GM06990 (cell line): ENCODE measurements at places on chromosomes 12 and 14.
A peak's percentile ranks its signal among the peaks of the same experiment; 100 is the strongest.

DNA sequence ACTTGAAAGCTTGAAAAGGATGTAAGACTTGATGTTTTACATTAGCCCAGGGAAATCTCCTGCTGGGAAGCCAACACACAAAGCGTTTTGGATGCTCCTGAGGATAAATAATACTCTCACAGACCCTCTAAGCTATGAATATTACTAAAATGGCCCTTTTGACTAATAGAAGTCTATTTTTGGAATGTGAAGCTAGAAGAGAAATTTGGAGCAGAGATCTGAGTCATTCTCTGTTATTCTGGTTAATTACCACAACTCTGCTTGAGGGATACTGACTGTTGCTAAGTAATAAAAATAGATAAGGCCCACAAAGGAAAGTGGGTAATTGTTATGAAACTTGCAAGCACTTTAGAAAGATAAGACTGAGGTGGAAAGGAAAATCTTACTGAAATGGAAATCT, 346.2 kb upstream of the STXBP6 start:
- no peak for DNase-seq

DNA sequence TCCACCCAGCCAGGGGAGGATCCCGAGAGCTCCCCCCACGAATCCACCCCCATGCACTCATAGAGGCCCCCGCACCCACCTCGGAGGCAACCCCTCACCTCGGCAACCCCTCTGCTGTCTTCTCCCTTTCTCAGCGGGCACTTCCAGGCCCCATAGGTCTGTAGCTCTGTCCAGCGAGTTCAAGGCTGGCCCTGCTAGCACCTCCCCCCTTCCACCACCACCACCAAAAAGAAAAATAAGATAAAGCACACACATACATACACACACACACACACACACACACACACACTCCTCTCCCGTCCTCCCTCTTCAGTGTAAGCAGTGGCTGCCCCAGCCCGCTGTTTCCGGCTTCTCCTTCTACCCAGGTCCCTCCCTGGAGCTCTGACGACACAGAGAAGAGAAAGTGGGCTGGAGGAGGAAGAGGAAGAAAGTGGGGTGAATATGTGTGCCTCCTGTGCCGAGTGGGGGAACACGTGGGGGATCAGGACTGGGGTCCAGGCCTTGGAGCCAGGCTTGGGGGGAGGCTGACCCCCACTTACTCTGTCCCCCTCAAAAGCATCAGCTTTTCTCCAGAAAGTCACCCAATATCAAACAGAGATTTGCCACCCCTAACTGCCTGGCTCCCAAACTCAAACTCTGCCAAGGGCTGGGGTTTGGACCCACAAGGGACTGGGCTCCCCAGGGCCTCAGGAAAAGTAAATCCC, at the start of gene STAT6:
Gene STAT6, minus strand, starts transcription at position 332 of the 704 bp plus-strand sequence. CDS start 3,084 bp downstream, outside the sequence.
- peak; percentile 80 for DNase-seq

- DNase-seq: no peak
These were observed 320.8 kb downstream of the MED13L start for GRCh38 chr12:115956659-115957058.

DNA sequence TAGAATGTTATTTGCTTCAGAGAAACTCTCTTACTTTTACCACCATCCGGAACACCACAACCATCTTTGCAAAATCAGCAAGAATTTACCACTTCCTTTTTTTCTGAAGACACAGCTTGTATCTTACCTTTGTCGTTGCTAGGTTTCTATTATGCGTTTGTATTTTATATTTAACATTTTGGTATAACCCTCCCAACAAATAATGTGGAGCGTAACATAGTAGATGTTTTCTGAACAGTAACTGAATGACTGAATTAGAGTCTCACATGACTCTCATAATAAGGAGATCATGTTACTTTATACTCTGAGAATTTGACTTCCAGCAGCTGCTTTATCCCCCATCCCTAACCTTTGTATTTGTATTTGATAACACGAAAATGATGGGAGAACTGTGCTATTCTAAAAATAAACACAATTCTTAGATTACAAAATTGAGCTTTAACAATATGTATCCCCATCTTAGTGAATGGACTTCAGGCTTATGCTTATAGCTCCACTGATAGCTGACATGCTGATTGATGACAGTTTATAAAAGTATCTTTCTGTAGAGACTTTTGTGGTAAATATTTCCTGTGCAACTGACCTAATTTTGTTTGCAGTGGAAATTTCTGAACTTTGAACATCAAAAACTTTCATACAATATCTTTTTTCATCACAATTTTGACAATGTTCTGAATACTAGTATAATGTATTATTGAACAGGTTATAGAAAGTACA, 7.9 kb upstream of the KLRB1 start:
- no peak for DNase-seq

GRCh38 chr12:117031843-117032592, 67.2 kb downstream of the TESC start:
- DNase-seq: no peak

- DNase-seq: no peak
These were observed 85.4 kb downstream of the PIWIL1 start for GRCh38 chr12:130423136-130423535.

GRCh38 chr14:57797160-57797559, 68.7 kb downstream of the SLC35F4 start:
- DNase-seq: no peak

GRCh38 chr14:28412077-28412476, 354.5 kb upstream of the FOXG1 start:
- no peak for DNase-seq

DNA sequence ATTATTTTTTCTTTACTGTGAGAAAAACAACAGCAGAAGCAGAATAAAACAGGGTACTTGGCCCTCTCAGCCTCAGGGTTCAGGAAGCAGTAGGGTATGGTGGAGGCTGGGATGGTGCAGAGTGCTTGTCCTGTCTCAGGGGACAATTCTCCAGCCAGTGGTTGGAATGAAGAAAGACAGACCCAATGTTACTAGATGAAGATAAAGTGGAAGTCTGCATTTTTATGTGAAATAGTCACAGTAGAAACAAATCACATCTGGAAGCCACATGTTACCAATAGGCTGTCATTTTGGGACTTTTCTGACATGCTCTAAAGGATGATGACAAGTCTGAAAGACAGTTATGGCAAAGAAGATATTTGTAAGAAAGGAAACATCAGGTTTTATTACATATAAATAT, 32.3 kb downstream of the PROX2 start:
- DNase-seq: no peak

GRCh38 chr12:127411166-127411915, 855.6 kb upstream of the TMEM132C start:
- DNase-seq: no peak

GRCh38 chr12:115980339-115980738, 297.2 kb downstream of the MED13L start:
- no peak for DNase-seq

DNA sequence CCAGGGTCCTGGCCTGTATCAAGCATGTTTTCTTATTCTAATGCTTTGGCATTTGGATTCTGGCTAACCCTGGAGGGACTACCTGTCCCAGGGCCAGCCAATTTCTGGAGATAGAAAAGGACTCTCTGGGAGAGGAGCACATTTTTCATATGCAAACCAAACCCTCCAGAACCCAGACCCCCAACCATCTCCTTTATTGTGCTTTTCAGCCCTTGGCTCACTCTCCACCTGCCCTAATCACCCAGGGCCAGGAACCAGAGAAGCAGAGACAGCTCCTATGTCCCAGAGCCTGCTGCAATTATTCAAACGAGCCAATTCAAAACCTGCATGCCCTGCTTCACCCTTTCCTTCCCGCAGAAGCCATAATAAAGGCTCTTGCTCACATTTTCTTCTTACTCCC, 23.8 kb downstream of the HSPB8 start:
- no peak for DNase-seq

DNA sequence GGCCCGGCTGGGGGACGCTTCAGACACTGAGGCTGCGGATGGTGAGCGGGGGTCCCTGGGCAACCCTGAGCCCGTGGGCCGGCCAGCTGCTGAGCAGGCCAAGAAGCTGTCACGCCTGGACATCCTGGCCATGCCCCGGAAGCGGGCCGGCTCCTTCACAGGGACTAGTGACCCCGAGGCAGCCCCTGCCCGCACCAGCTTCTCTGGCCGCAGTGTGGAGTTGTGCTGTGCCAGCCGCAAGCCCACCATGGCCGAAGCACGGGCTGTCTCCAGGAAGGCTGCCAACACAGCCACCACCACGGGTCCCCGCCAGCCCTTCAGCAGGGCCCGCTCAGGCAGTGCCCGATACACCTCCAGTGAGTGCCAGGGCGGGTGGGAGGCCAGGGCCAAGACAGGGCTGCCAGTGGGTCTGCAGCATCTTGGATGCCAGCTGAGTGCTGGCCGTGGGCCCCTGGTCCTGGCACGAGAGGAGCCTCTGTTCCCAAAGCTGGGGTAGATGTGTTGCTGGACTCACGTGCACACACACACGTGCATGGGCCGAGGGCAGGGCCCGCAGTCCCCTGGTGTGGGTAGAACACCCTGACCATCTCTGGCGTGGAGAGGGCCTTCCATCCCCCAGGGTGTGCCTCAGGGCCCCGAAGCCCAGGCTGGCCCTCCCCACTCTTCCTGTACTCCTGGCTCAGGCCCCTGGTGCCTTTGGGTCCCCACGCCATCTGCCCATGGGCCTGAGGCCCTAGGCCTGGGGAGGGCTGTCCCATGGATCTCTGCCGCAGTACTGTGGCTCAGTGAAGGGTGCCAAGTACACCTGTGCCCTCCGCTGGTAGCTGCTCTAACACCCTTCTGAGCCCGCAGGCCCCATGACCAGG, 22.8 kb downstream of the CEP170B start:
- DNase-seq: peak; percentile 8

GRCh38 chr14:22542360-22542759, 46.7 kb downstream of the DAD1 start:
- DNase-seq: no peak

DNA sequence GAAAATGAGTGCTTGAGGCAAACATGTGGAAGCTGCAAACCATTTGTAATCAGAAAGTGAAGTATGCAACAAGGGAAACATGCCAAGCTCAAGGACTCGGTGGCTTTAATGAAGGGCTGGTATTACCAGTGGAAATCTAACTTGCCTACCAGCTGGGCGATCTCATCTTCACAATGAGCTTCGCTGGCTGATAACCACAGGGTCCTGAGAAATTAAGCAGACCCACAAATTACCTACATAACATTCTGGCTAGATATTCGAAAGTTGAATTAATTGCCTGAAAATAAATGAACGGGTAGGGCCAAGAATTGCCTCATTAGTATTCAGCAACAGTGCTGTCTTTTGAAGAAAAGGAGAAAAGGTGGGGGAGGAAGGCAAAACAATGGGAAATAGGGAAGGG, 439.4 kb downstream of the PDZRN4 start:
- no peak for DNase-seq

- no peak for DNase-seq
These were observed 93.4 kb downstream of the C12orf75 start for GRCh38 chr12:105423921-105424320.

GRCh38 chr14:92106143-92106926, at the start of gene ATXN3:
Gene ATXN3 (minus strand): TSS chr14:92106582. CDS start chr14:92106552, 30 bp downstream.
- peak; percentile 90 for DNase-seq

GRCh38 chr12:64679487-64680001, 69.2 kb downstream of the RASSF3 start:
- DNase-seq: no peak

- no peak for DNase-seq
These were observed 42.1 kb downstream of the LIMA1 start for GRCh38 chr12:50241178-50241577.

GRCh38 chr14:69036757-69037506, 57.8 kb upstream of the ACTN1 start:
- DNase-seq: no peak

DNA sequence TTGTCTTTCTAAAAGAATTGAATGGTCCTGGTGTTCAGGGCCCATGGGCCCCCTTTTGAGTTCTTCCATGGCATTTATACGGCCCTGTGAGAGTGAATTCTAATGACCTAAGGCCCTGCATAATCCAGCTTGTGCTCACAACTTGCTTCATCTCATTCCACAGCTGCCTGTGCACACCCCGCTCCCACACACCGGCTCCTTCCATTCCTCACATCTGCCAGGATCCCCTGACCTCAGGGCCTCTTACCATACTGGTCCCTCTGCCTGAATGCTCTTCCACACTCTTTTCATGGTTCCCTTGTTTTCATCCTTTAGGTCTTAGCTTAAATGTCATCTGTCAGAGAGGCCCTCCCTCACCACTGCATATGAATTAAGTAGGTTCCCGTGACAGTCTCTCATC, 49.5 kb upstream of the EGLN3 start:
- DNase-seq: no peak

GRCh38 chr12:80580254-80580653, 127.2 kb upstream of the MYF6 start:
- no peak for DNase-seq

GRCh38 chr14:26935733-26936132, 337.9 kb upstream of the NOVA1 start:
- no peak for DNase-seq

- DNase-seq: no peak
These were observed 87.2 kb upstream of the FGD4 start for GRCh38 chr12:32312049-32312670.

GRCh38 chr12:127025545-127025944, 1241.4 kb upstream of the TMEM132C start:
- DNase-seq: no peak

DNA sequence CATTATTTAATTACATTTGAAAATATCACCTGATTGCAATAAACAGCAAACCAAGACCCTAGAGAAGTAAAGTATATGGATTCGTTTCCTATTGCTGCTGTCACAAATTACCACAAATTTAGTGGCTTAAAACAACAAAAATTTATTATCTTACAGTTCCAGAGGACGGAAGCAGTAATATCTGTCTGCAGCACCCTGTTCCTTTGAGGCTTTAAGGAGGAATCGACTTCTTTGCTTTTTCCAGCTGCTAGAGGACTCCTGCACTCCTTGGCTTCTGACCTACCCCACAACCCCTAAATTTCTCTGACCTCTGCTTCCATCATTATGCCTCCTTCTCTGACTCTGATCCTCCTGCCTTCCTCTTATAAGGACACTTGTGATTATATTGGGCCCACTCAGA, 23.8 kb upstream of the PPM1A start:
- no peak for DNase-seq

- DNase-seq: no peak
These were observed 2.2 kb downstream of the CALM1 start for GRCh38 chr14:90398841-90399540.

- no peak for DNase-seq
These were observed 160.4 kb upstream of the PWP1 start for GRCh38 chr12:107525063-107525718.

DNA sequence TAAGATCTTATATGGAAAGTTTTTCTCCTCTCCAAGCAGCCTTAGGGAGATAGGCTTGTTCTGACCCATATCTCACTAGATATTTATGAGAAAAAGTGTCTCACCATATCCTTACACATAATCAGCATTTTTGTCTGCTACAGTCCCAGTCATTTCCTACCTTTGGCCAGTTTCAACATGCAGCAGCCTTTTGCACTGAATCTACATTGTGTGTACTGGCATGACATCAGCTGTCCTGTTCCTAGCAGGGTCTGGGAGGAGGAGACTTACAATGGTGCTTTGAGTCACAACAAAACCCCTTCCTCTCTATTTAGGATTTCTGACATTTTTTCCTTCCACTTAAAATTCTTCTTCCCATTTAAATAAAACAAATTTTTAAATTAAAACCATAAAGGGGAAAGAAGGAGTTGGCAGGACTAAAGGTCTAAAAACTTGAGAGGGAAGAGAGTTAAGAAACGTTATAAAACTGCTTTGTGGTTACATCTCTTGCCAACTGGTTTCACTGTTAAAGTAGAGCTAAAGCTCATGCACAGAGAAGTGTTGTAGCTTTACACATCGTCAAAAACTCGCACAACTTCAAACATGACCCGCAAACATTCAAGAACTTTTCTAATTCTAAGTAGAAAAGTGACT, 53.3 kb upstream of the CERS5 start:
- DNase-seq: peak; percentile 54
